ENCODE measurements at places on chromosomes 2 and 18.

- no peak for DNase-seq
Observed at GRCh38 chr2:54866179-54866578, 142.7 kb downstream of the EML6 start.

DNA sequence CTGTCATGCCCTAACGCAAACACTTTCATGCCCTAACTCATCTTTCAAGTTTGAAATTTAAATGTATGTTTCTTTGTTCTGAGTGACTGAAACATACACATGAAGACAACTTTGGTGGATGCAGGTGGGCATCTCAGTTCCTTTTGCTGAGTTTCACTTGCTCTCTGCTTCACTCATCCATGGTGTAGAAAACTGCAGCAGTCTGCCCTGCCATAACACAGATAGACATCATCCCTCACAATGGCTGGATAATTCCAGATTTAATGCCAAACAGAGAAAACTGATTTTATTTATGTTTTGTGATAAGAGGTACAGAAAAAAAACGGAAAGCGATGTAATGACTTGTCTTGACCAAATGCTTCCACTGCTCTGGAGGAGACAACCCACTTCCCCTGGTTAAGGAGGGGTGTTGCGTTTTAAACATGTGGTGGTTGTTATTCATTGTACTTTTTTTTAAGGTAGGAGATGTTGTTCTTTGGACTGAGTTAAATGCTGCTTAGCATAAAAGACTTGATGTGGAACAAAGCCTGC, 70.4 kb downstream of the RHBDD1 start:
- no peak for DNase-seq

GRCh38 chr2:64067326-64067725, 48.1 kb upstream of the VPS54 start:
- DNase-seq: no peak

GRCh38 chr2:127525691-127526131, 578 bp downstream of the IWS1 start:
- peak; percentile 64 for DNase-seq

GRCh38 chr18:77131652-77132368, 773 bp downstream of the MBP start:
- DNase-seq: no peak

GRCh38 chr2:127096718-127097470, 10.1 kb downstream of the BIN1 start:
- no peak for DNase-seq

DNA sequence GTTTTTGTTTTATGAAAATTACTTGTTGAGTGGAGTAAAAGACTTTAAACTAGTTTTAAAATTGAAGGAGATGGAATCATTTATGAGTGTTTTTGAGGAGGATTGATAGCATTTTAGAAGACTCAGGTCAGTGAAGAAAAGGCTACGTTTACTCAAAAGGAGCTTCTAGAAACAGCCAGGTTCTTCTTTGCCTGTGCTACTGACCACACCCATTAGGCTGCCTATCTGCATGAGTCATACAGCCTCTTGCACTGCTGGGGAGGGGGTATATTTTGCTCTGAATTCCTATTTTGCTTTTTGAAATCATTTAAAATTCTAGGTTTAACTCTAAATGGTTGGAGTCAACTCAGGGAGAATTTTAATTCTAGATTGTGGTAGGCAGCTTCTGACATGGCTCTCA, 22.3 kb downstream of the EFEMP1 start:
- peak; percentile 67 for DNase-seq

DNA sequence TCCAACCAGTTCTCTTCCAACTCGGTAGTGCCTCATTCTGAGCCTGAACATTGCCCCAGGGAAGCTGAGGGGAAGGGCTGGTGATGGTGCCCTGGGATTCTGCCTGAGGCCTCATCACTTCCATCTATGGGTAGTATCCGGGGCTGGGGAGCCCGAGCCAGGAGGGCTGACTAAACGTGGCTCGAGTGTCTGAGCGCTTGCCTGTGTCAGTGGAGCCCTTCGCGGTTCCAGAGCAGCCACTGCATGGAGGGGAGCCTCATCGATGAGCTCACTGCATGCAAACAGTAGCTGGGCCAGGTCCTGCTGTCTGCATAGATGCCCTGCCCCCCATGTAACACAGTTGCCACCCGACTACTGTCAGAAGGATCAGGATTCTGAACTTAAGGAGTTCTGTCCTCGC, 129.3 kb downstream of the GLI2 start:
- DNase-seq: no peak

- no peak for DNase-seq
Observed at GRCh38 chr2:227597998-227598397, 695 bp upstream of the SCYGR2 start.

- DNase-seq: no peak
Observed at GRCh38 chr2:188244383-188244782, 47.3 kb upstream of the GULP1 start.

GRCh38 chr2:12262681-12263436, 453.9 kb upstream of the TRIB2 start:
- no peak for DNase-seq

DNA sequence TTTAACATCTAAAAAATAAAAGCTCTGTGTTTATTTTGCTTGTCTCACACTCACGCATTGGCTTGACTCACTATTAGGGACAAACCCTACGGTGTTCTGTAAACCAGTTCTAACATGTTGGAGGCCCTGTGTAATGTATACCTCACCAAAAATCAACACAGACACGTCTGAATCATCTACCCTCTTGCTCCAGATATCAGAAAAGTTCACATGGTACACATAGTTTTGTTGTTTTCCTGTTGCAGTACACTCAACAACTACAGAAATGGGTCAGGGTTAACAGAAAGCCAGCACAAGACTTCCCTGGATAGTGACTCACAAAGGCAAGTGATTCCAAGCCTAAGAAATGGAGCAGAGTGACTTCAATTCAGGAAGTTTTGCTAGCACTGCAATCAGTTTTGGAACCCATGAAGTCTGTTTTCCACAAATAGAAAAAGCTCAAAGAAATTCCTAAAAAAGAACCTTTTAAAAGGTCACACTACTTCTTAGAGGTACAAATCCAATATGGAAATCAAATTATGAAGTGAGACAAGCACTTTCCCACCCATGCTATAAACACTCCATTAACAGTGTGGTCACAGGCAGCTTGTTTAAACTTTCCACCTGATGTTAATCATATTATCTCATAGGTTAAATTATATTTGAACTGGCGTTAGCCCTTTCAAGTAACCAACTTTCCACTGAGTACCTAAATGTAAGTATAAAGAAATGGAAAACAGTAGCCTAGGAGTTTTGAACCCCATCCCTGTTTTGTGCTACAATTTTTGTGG, 87.4 kb downstream of the GAREM1 start:
- DNase-seq: peak; percentile 99

Data from amniotic epithelial cell (primary cell).